IMR-90 (cell line): ENCODE measurements at places on chromosomes 16 and 17.
A peak's percentile ranks its signal among the peaks of the same experiment; 100 is the strongest.

- no peak overlapping the region for H3K27ac ChIP-seq
- peaks cover 2% of the 10 kb centered on the region; the same call in 1 of the 2 replicates for H3K4me1 ChIP-seq
- H3K4me3 ChIP-seq, result no peak overlapping the region
- no peaks in the 10 kb centered on the region for H3K27me3 ChIP-seq
Measured at GRCh38 chr17:60645918-60646523, 31.6 kb upstream of the BCAS3 start.

DNA sequence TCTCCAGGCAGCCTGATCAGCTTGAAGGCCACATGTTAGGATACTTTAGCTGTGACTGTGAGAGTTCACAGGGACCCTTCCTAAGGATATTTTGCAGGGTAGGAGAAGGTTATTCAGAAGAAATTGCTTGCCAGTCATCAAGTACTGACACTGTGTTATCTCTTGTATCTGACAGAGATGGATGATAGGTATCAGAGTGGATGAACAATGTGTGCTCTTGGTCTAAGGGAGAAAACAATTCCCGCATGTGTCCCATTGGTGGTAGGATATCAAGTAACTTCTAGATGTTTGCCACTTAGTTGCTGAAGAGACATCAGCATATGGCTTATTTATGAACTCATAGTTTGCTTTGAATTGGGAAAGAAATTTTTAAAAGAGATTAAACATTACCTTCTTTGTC, 219.3 kb downstream of the SPECC1 start:
- peak overlapping the region; percentile 34; the same call in 1 of the 2 replicates for H3K27ac ChIP-seq
- no peak overlapping the region for H3K4me3 ChIP-seq
- peaks cover 26% of the 10 kb centered on the region for H3K4me1 ChIP-seq
- DNase-seq, result no peak
- peaks cover 18% of the 10 kb centered on the region for H3K36me3 ChIP-seq

- H3K36me3 ChIP-seq, result no peaks in the 10 kb centered on the region
- DNase-seq, result no peak
- H3K27me3 ChIP-seq, result peaks cover 19% of the 10 kb centered on the region
- H3K4me3 ChIP-seq, result no peak overlapping the region
- no peaks in the 10 kb centered on the region for H3K4me1 ChIP-seq
Measured at GRCh38 chr17:50911890-50912289, 45.7 kb upstream of the TOB1 start.

- H3K27ac ChIP-seq, result no peak overlapping the region
- H3K27me3 ChIP-seq, result no peaks in the 10 kb centered on the region
- no peak overlapping the region for H3K4me3 ChIP-seq
- peaks cover 68% of the 10 kb centered on the region for H3K36me3 ChIP-seq
- no peaks in the 10 kb centered on the region for H3K4me1 ChIP-seq
Measured at GRCh38 chr17:58493506-58493905, 5.3 kb upstream of the HSF5 start.

- no peaks in the 10 kb centered on the region for H3K36me3 ChIP-seq
- H3K4me3 ChIP-seq, result no peak overlapping the region
- DNase-seq, result no peak
- H3K27me3 ChIP-seq, result peaks cover 4% of the 10 kb centered on the region; the same call in 1 of the 2 replicates
Measured at GRCh38 chr17:68182940-68183551, 64.8 kb upstream of the AMZ2 start.

GRCh38 chr16:81612351-81613163, 166.5 kb upstream of the PLCG2 start:
- no peak overlapping the region for H3K27ac ChIP-seq
- H3K36me3 ChIP-seq, result peaks cover 9% of the 10 kb centered on the region; the same call in 1 of the 2 replicates
- DNase-seq, result no peak
- no peak overlapping the region for H3K4me3 ChIP-seq
- H3K4me1 ChIP-seq, result peaks cover 18% of the 10 kb centered on the region
